ENCODE measurements at places on chromosomes 1 and 21.

- DNase-seq = no peak
These were observed 123.7 kb upstream of the KIF26B start for GRCh38 chr1:245031041-245031440.

DNA sequence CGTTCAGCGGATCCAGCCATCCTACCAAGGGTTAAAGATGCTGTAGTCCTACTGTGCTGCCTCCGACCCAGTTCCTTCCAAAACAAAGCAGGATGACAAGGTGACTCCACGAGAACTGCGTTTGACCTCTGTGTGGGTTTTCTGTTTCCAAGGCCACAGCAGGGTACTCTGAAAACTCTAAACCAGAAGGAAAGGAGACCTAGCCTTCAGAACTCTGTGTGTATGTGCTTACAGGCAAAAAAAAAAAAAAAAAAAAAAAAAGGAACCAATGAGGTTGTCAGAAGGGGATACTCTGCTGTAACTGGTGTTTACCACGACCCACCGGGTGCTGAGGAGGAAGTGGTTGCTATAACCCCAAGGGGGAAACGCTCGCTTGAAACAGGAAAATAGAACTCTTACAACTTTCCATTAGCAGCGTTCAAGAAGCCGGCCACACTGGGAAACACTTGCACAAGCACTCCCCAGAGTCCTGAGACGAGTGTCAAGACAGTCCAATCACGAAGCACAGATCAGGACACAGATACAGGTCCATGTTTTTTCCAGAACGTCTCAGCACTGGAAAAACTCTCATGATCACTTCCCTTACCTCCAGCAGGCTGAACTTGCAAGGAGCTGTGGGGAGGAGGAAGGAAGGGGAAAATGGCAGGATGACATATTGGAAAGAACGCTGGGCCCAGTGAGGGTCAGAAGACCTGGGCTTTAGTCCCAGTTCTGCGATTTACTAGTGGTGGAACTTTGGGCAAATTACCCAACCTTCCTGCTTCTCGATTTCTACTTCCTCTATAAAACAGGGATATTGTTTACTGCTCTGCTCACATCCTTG lies 64.0 kb downstream of the ITPKB start:
- DNase-seq = peak; percentile 56

DNA sequence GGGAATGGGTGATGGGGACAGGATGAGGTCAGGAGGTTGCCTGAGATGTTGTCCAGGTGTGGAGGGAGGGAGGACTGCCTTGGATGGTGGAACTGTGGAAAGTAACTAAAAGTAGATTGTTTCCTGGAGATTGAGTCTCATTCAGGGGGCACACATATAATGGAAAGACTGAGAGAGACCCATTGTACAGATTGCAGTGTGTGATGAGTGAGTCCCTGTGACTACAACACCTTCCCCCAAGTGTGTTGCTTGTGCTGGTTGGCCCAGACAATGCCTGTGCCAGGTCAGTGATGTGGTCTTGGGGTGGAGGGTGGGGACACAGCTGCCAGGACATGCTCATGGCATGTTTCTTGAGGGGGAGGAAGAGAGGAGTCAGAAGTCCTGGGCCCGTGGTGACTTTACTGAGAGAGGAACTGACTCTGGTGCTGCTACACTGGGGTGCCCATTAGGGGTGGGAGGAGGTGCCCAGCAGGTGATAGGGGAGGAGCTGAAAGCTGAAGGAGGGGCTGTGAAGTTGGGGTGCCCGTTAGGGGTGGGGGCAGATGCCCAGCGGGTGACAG lies 5.2 kb downstream of the SNAP47 start:
- DNase-seq = no peak

- DNase-seq = no peak
These were observed 256.1 kb upstream of the C1orf87 start for GRCh38 chr1:60329651-60330050.

GRCh38 chr1:211133393-211133835 lies 534 bp downstream of the KCNH1 start:
- DNase-seq = no peak

DNA sequence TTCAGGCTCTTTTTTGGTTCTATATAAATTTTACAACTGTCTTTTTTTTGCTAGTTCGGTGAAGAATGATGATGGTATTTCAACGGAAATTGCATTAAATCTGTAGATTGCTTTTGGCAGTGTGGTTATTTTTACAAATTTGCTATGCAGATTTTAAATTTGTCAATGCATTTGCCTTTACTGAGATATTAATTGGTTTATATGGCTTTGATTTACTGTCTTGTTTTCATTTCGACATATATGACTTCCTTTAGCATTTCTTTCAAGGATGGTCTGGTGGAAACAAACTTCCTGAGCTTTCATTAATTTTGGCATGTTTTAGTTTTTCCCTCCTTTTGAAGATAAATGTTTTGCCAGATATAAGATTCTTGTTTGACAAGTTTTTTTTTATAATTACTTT lies 1522.5 kb upstream of the PRMT6 start:
- no peak for DNase-seq

DNA sequence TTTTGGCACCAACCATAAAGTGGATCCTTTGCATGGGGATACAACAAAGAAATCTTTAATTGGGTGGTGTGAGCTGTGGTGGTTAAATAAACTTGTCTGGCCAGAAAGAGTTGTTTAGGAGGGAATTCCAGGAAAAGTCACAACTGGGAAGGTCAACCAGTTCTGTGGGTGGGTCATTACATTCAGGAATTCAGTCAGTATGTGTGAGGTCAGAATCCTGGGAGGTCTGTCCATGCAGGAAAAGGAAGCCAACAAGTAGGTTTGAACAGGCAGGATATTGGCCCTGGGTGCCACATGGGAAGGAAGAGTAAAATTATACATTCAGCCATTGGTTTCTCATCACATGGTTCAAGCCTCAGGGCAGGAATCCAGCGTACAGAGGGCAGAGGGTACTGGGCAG lies 162.3 kb upstream of the ADAMTS5 start:
- DNase-seq = no peak

DNA sequence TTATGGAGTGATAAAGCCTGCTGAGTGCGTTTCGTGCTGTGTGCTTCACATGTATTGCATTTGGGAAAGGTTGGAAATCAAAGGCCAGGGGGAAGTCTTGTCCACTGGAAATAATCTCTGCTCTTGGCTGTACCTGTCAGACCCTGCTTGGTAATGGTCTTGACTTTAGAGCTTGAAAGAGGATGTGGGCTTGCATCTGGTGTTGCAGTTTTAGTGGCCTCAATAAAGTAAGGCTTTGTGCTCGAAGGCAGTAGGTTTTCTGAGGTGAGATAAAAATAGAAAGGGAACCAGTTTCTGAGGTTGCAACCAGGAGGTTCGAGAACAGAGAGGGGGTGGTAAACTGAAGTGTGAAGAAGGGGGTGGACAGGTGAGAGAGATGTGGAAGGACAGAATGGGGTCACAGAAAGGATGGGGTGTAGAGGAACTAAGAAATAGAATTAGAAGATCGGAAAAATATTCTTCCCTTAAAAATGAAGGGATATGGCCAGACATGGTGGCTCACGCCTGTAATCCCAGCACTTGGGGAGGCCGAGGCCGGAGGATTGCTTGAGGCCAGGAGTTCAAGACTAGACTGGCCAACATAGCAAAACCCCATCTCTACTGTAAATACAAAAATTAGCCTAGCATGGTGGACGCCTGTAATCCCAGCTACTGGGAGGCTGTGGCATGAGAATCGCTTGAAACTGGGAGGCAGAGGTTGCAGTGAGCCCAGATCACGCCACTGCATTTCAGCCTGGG lies 1.5 kb downstream of the S100PBP start:
- no peak for DNase-seq

GRCh38 chr21:8989261-8989711 lies 1532.1 kb upstream of the TPTE start:
- DNase-seq = no peak

DNA sequence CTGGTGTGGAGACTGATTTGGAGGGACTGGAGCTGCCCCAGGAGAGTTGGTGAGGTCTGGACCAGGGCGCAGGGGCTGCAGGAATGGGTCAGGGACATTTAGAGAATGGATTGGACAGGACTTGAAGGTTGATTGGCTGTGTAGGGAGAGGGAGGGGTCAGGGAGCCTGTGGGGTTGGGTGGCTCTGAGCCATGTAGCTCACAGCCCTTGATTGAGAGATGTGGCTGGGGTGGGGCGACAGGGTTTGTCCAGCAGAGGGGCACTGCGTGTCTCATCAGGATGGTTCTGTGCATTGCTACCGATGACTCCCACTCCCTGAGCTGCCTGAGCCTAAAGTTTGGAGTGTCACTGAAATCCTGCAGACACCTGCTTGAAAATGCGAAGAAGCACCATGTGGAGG lies 12.1 kb downstream of the AZIN2 start:
- no peak for DNase-seq

- DNase-seq = no peak
These were observed 34.3 kb downstream of the GPR137B start for GRCh38 chr1:236176337-236177336.

DNA sequence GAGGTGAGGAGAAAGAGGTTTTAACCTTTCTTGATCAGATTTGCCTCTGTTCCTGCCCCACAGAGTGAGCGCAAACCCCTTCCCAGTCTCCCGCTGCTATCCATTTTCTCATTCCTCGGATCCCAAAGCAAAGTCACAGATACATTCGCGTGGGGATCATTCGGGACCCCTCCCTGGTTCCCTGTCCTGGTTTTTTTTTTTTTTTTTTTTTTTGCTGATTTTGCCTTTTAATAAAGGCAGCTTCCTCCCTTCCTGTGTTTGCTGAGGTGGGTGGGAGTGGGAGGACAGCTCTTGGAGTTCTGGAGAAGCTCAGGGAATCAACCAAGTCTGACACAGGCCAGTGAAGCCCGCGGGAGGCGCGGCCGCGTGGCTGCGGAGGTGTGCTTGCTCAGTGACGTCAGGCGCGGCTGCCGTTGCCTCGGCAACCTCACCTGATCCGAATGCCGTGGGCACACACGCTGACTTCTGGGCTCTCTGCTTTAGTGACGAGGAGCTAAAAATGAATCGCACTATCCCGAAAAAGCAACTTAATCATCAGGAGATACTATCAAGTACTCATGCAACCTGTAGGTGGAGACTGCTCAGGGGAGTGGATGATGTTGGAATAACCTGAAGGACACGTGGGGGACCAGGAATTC lies 106.4 kb downstream of the TBX19 start:
- DNase-seq = peak; percentile 54

DNA sequence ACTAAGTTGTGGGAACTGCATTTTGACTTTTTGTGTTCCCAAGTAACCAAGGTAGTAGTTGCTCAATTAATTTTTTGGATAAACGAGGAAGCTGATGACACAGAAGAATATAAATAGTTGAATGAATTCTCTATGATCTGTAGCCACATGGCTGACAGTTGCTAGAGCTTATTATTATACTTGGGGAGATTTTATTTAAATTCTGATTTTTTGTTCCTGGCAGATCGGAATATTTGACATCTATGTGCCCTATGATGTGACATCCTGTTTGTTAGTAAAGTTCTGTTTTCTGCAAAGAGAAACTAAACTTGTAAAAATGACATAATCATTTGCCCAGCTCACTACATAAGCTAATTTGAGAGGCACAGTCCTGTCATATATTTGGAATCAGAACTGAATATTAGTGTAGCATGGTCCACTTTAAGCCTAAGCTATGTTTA lies 9.7 kb upstream of the LYST start:
- no peak for DNase-seq
